ENCODE measurements at places on chromosomes 2 and 18. TPM values are rescaled to one million over a fixed set of nuclear protein-coding genes. Genes with fewer than 3 reads are reported as not detected.

VSNL1 gene
- 0.64 TPM for total RNA-seq

WDR12 gene
- 19.5 TPM for total RNA-seq

ADRA2B gene
- total RNA-seq, result not detected

GALR1 gene
- not detected for total RNA-seq

MEP1B gene
- not detected for total RNA-seq

C2orf80 gene
- total RNA-seq, result not detected

PIEZO2 gene
- total RNA-seq, result under 0.01 TPM

GRP gene
- total RNA-seq, result not detected

FHL2 gene
- total RNA-seq, result 67.2 TPM

SLC4A5 gene
- 0.90 TPM for total RNA-seq

HRH4 gene
- 0.13 TPM for total RNA-seq

CAPN13 gene
- not detected for total RNA-seq

NOSTRIN gene
- total RNA-seq, result 0.64 TPM

FOXI3 gene
- total RNA-seq, result not detected

AMER3 gene
- under 0.01 TPM for total RNA-seq

CENPA gene
- total RNA-seq, result 0.26 TPM

GAREM1 gene
- 10.0 TPM for total RNA-seq

CIB4 gene
- not detected for total RNA-seq

HTR2B gene
- total RNA-seq, result 0.13 TPM

RPL31 gene
- total RNA-seq, result 1,721 TPM

CAPN14 gene
- total RNA-seq, result 35.1 TPM

KLHL41 gene
- under 0.01 TPM for total RNA-seq

PAX3 gene
- total RNA-seq, result not detected

ASPRV1 gene
- 0.38 TPM for total RNA-seq

IL36A gene
- total RNA-seq, result 6.3 TPM

TANC1 gene
- total RNA-seq, result 29.5 TPM

BCL2 gene
- 2.4 TPM for total RNA-seq

STON1 gene
- total RNA-seq, result 0.79 TPM

GCKR gene
- total RNA-seq, result not detected

SLC19A3 gene
- not detected for total RNA-seq

RBM44 gene
- total RNA-seq, result 0.26 TPM

All from bronchial epithelial cell (primary cell).